ENCODE measurements at places on chromosomes 1 and 21.

- H3K36me3 ChIP-seq = peaks cover 94% of the 10 kb centered on the region
- no peak overlapping the region for H3K4me3 ChIP-seq
- H3K4me1 ChIP-seq = no peaks in the 10 kb centered on the region
- no peak overlapping the region for H3K27ac ChIP-seq
- H3K27me3 ChIP-seq = no peaks in the 10 kb centered on the region
- DNase-seq = no peak
Measured at GRCh38 chr1:39745016-39745670, 6.5 kb downstream of the PPIE start.

DNA sequence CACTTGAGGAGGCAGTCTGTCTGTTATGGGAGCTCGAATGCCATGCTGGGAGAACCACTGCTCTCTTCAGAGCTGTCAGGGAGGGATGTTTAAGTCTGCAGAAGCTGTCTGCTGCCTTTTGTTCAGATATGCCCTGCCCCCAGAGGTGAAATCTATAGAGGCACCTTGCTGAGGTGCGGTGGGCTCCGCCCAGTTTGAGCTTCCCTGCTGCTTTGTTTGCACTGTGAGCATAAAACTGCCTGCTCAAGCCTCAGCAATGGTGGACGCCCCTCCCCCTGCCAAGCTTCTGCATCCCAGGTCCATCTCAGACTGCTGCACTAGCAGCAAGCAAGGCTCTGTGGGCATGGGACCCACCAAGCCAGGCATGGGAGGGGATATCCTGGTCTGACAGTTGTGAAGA lies 247.5 kb downstream of the LMX1A start:
- H3K36me3 ChIP-seq = no peaks in the 10 kb centered on the region
- H3K27ac ChIP-seq = no peak overlapping the region
- H3K27me3 ChIP-seq = peaks cover 11% of the 10 kb centered on the region
- H3K4me1 ChIP-seq = no peaks in the 10 kb centered on the region
- H3K4me3 ChIP-seq = no peak overlapping the region

GRCh38 chr1:201505503-201505890 lies 1.4 kb downstream of the CSRP1 start:
- no peak for DNase-seq
- H3K4me1 ChIP-seq = no peaks in the 10 kb centered on the region
- H3K27me3 ChIP-seq = no peaks in the 10 kb centered on the region
- H3K36me3 ChIP-seq = no peaks in the 10 kb centered on the region
- peak overlapping the region; percentile 92 for H3K27ac ChIP-seq

DNA sequence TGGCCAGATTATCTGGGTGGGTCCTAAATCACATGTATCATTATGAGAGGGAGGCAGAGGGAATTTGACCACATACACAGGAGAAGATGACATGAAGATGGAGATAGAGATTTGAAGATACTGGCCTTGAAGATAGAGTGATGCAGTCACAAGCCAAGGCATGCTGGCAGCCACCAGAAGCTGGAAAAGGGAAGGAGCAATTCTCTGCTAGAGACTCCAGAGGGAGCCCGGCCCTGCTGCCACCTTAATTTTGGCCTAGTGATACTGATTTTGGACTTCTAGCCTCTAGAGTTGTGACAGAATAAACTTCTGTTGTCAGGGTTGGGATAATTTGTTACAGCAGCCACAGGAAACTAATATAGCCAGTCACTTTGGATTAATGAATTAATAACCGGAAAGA lies 2.2 kb upstream of the PRDM2 start:
- no peak overlapping the region for H3K27ac ChIP-seq
- peaks cover 3% of the 10 kb centered on the region for H3K27me3 ChIP-seq
- DNase-seq = no peak
- H3K4me3 ChIP-seq = no peak overlapping the region
- no peaks in the 10 kb centered on the region for H3K36me3 ChIP-seq

Measured in adrenal gland (tissue), 19 donors.